ENCODE measurements at places on chromosomes 7 and 10. TPM values are rescaled to one million over a fixed set of nuclear protein-coding genes. Genes with fewer than 3 reads are reported as not detected.
A peak's percentile ranks its signal among the peaks of the same experiment; 100 is the strongest.

DNA sequence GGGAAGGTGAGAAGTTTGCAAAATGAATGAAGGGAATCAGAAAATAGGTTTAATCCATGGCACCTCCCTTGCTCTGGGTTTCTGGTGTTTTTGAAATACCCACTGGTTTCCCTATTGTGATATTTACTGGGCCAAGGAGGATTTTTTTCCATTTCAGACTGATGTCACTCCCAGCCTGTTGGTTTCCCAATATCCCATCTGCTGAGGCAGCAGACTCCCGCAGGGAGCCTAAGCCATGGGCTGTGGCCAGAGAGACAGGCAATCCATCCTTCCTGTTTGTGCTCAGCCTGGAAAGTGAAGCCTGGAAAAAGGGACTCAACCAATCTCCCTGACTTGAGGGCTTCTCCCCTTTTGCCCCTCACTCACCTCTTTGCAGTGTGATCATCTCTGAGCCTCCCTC lies 22.8 kb downstream of the FAM107B start:
- peaks cover 39% of the 10 kb centered on the region for H3K4me1 ChIP-seq
- peak overlapping the region; percentile 78 for H3K27ac ChIP-seq
- H3K4me3 ChIP-seq, result no peak overlapping the region
- DNase-seq, result peak; percentile 92

- no peaks in the 10 kb centered on the region for H3K27me3 ChIP-seq
- peaks cover 29% of the 10 kb centered on the region for H3K36me3 ChIP-seq
- H3K4me1 ChIP-seq, result peaks cover 98% of the 10 kb centered on the region
- no peak for DNase-seq
- peak overlapping the region; percentile 97 for H3K27ac ChIP-seq
These were observed 8.0 kb downstream of the VSIR start for GRCh38 chr10:71765176-71765904.

- H3K4me1 ChIP-seq, result peaks cover 92% of the 10 kb centered on the region
- H3K36me3 ChIP-seq, result no peaks in the 10 kb centered on the region
- H3K27me3 ChIP-seq, result no peaks in the 10 kb centered on the region
These were observed 175.3 kb downstream of the DIP2C start for GRCh38 chr10:514137-514671.

- H3K27me3 ChIP-seq, result no peaks in the 10 kb centered on the region
- no peak overlapping the region for H3K4me3 ChIP-seq
- peaks cover 84% of the 10 kb centered on the region for H3K4me1 ChIP-seq
- H3K36me3 ChIP-seq, result no peaks in the 10 kb centered on the region
- DNase-seq, result no peak
- no peak overlapping the region for H3K27ac ChIP-seq
These were observed 8.8 kb downstream of the AFAP1L2 start for GRCh38 chr10:114395366-114396022.

DNA sequence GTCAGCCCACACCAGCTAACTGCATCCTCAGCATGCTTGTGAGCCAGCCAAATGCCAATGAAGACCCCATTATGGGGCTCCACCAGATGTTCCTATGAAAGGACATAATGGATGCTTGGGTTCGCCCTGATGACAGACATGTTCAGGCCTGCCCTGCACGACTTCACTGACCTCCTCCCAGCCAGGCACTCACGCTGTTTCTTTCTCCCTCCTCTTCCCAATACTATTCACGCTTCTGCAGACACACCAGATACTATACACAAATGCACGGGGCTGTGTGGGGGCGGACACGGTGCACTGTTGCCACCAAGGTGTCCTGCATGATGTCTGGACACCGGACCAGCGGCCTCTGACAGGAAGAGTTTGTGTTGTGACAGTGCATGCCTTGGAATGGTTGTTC lies 284.2 kb downstream of the PRPF18 start:
- H3K4me3 ChIP-seq, result no peak overlapping the region
- no peak for DNase-seq
- H3K36me3 ChIP-seq, result no peaks in the 10 kb centered on the region

- no peaks in the 10 kb centered on the region for H3K4me1 ChIP-seq
- H3K36me3 ChIP-seq, result no peaks in the 10 kb centered on the region
- H3K27ac ChIP-seq, result no peak overlapping the region
- no peaks in the 10 kb centered on the region for H3K27me3 ChIP-seq
- no peak overlapping the region for H3K4me3 ChIP-seq
These were observed 80.0 kb upstream of the PCDH15 start for GRCh38 chr10:54880996-54881395.

DNA sequence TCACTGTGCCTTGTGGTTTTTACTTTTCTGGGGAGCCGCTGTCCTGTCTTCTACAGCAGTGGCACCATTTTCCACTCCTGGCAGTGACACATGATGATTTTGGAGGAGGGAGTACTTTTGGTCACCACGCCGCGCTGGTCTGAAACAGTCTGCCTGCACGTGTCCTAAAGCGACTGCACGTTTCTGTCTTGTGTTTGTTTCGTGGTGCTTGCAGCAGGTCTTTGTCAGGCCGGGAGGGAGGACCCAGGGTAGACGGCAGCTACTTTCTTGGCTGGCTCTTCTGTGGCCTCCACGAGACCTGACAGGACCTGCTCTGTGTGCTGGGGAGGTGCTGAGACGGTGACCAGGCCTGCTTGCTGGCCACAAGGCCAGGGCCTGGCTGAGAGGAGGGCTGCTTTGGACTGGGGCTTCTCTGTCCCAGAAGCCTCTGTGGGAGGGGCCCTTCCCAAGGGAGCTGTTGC lies 82.0 kb downstream of the GLRX3 start:
- DNase-seq, result no peak
- no peak overlapping the region for H3K4me3 ChIP-seq

GRCh38 chr10:16478801-16479200 lies 42.0 kb downstream of the PTER start:
- no peak overlapping the region for H3K27ac ChIP-seq
- DNase-seq, result no peak
- no peaks in the 10 kb centered on the region for H3K27me3 ChIP-seq

DNA sequence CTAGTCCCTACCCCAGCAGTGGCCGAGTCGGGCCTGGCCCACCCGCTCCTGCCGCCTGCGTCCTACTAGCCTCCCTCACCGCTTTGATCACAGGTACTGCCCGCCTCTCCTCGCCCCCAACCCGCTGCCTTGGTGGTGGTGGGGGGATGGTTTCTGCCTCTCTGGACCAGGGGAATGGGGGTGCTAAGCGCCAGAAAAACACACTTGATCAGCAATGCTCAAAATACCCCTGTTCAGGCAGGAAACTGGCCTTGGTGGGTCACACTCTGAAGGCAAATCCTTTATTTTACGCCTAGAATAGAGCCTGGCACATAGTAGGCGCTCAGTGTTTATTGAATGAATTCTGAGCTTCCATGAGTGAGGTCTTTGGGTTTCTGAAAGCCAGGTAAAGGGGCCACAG lies 1.0 kb upstream of the CRTAC1 start:
- H3K36me3 ChIP-seq, result no peaks in the 10 kb centered on the region
- DNase-seq, result no peak
- H3K4me1 ChIP-seq, result peaks cover 24% of the 10 kb centered on the region
- H3K27me3 ChIP-seq, result peaks cover 37% of the 10 kb centered on the region

DNA sequence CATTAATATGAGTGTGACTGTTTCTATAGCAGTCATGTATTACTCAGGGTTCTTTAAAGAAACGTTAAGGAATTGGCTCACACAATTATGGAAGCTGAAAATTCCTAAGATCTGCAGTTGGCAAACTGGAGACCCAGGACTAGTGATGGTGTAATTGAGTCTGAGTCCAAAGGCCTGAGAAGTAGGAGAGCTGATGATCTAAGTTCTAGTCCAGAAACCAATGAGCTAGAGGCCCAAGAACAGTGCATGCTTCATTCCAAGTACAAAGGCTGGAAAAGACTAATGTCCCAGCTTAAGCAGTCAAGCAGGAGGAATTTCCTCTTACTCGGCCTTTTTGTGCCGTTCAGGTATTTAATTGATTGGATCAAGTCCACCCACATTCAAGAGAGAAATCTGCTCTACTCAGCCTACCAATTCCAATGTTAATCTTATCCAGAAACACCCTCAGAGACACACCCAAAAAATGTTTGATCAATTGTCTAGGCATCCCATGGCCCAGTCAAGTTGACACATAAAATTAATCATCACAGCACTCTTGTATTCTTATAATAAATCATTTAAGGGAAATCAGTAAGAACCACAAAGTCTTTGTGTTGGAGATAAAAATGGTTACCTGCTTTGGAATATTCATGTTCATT lies 312.1 kb downstream of the PRKG1 start:
- peaks cover 21% of the 10 kb centered on the region for H3K4me1 ChIP-seq
- no peak for DNase-seq
- no peaks in the 10 kb centered on the region for H3K36me3 ChIP-seq

DNA sequence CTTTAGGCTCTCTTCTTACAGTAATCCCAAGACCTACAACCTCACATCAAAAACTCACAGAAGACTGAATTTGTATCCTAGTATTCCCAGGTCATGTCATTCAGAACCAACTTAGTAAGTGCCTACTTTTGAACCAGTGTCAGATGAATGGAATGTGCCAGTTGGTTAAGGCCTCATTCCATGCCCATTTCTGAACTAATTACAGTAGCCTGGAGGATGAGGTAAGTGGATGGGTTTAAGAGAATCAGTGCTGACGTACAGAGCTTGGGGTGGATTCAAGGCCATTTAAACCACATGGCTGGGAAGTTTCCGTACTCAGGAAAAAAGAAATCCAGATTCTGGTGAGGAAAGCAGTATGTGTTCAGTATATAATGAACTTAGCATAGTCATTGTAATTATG lies 21.9 kb upstream of the FOXP2 start:
- no peaks in the 10 kb centered on the region for H3K27me3 ChIP-seq
- DNase-seq, result no peak
- H3K4me1 ChIP-seq, result peaks cover 5% of the 10 kb centered on the region

DNA sequence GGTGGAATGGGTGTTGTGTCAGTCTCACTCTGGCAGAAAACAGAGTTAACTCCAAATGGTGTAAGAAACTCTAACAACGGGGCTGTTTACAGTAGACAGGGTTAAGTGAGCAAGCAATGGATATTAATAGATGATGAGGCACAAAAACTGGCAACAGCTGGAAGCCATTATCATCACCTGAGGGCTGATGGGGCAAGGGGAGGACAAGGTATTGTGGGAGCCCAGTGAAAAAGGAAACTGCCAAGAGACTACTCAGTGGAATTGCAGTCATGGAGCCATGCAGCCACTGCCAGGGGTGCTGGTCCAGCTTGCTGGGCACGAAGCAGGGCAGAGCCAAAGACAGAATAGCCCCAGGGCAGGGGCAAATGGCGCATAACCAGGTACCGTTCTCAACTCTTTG lies 260.7 kb downstream of the BICC1 start:
- DNase-seq, result no peak
- H3K4me3 ChIP-seq, result no peak overlapping the region
- no peaks in the 10 kb centered on the region for H3K27me3 ChIP-seq
- H3K36me3 ChIP-seq, result no peaks in the 10 kb centered on the region
- H3K27ac ChIP-seq, result no peak overlapping the region
- peaks cover 3% of the 10 kb centered on the region for H3K4me1 ChIP-seq

- no peak for DNase-seq
- no peaks in the 10 kb centered on the region for H3K27me3 ChIP-seq
- H3K27ac ChIP-seq, result no peak overlapping the region
- peaks cover 51% of the 10 kb centered on the region for H3K36me3 ChIP-seq
- H3K4me1 ChIP-seq, result no peaks in the 10 kb centered on the region
- no peak overlapping the region for H3K4me3 ChIP-seq
These were observed 45.8 kb downstream of the USP54 start for GRCh38 chr10:73545357-73545756.

RALA gene
- total RNA-seq, result 14.2 TPM

MYO1G gene
- 6.8 TPM for total RNA-seq

AGR3 gene
- total RNA-seq, result not detected

WNT8B gene
- total RNA-seq, result not detected

ATOH7 gene
- total RNA-seq, result not detected

KCND2 gene
- 0.83 TPM for total RNA-seq

SKIDA1 gene
- 1.2 TPM for total RNA-seq
